ENCODE measurements at places on chromosomes 3 and 15.

- DNase-seq: no peak
Measured at GRCh38 chr15:35311615-35312014, 226.5 kb upstream of the NANOGP8 start.

- no peak for DNase-seq
Measured at GRCh38 chr3:16546186-16547010, 32.9 kb upstream of the RFTN1 start.

GRCh38 chr3:190064659-190065058 lies 56.0 kb downstream of the P3H2 start:
- DNase-seq: no peak

- no peak for DNase-seq
Measured at GRCh38 chr15:63922916-63923315, 89.2 kb upstream of the HERC1 start.

GRCh38 chr3:126136428-126137220 lies 43.8 kb downstream of the ALDH1L1 start:
- DNase-seq: no peak

DNA sequence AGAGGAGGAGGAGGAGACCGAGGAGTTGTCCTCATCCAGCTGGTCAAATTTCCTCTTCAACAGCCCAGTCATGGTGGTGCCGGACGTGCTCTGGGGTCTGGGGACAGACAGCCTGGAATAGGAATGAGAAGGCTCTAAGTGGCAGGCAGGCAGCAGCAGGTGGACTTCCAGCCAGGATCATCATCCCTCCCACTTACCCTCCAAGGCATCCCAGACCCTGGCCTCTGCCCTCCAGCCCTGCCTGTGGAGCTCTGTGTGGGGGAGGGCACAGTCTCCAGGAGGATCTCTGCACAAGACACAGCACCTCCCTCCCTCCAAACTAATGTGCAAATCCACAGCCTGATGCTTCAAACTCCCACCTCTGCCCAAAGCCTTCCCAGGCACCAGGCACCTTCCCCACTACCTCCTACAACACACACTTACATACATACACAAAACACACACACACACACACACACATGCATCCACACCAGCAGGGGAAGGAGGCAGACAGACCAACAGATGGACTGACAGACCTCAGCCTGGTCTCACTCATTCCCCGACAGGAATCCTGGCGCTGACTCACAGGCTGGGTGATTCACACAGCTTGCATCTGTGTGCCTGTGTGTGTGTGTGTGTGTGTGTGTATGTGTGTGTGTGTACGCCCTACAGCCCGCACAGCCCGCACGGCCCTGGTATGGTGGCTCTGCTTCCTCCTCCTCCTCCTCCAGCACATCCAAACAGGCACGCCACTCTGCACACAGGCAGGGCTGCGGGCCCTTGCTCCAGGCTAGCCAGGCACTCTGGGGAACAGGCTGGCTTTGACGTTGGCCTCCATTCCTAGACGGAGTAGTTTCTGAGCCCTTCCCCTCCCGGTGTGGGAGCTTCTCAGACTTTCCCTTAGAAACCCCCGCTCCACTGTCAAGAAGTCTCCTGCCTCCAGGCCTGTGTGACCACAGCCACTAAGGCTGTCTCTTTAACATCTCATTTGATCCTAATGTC lies 6.5 kb downstream of the CSRNP1 start:
- no peak for DNase-seq

GRCh38 chr15:67305506-67305905 lies 50.9 kb downstream of the IQCH start:
- no peak for DNase-seq
